ENCODE measurements at places on chromosomes 16 and 17.
A peak's percentile ranks its signal among the peaks of the same experiment; 100 is the strongest.

GRCh38 chr17:79420318-79421243 is 190.3 kb downstream of the RBFOX3 start:
- peak; percentile 62 for DNase-seq

DNA sequence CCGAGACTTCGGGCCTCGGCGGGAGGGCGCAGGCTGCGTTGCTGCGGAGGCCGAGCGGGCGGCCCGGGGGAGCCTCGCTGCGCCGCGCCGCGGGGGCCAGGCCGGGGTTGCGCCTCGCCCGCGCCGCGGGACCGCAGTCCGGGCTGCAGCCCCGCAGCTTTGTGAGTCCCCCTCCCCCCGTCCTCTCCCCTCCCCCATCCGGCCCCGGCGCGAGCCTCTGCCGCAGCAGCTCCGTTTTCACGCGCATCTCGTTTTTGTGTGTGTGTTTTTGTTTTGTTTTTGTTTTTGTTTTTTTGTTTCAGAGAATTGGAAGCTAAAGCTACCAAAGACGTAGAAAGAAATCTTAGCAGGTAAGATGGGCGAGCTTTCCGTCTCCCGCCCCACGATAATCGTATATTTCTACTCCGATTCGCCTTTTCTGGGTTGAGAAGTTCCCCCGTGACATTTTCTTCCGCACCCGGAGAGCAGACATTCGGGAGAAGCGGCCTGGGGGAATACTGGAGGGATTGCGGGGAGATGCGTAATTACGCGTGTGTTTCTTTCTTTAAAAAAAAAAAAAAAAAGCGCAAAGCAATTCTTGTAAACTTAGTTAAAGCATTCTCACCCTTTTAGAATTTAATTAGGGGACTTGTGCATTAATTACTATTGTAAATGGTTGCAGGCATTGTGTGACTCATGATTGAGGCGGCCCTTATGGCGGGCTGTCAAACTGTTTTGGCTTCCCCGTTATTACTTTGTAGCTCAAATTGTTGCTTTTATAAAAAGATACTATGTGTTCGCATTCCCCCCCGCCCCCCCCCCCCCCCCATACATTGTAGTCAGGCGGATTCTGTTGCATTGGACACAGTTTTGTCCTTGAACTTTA is 732 bp downstream of the TNRC6A start:
- DNase-seq: no peak

GRCh38 chr17:78986649-78987328 is 7.1 kb upstream of the LGALS3BP start:
- DNase-seq: no peak

- no peak for DNase-seq
Observed at GRCh38 chr16:48064971-48065370, 90.8 kb downstream of the ABCC12 start.

GRCh38 chr16:57044931-57045693 is 47.3 kb upstream of the CPNE2 start:
- no peak for DNase-seq

GRCh38 chr17:43021741-43022512 is at the start of gene VAT1:
TSS of gene VAT1 (minus strand) at chr17:43022385. CDS start at chr17:43022322, 63 bp downstream.
- peak; percentile 87 for DNase-seq

DNA sequence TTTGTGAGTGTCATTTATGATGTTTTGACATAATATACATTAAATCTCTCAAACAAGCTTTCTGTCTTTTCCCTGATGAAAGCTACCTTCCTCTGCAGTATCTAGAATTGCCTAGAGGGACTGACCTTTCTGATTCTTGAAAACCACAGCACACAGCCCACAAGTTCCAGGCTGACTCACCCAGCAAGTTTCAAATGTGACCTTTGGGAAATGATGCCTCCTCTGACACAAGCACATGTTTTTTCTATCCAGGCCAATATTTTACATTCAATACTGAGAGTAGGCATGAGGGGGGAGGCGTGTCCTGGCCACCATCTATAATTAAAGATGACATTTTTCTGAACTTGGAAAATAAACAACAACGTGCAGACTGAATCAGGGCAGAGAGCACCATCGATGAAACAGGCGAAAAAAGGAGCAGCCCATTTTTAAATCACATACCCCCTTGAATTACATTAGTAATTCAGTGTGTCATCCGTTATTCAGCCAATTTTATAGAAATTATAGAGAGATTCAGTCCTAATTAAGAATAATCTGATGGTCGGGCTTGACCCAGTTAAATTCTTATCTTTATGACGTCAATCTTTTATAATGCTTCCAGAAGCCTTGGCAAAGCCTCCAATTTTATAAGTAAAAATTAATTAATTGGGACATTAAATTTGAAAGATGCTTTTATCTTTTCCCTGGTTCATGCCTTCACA is 292.6 kb upstream of the CDH11 start:
- DNase-seq: no peak

DNA sequence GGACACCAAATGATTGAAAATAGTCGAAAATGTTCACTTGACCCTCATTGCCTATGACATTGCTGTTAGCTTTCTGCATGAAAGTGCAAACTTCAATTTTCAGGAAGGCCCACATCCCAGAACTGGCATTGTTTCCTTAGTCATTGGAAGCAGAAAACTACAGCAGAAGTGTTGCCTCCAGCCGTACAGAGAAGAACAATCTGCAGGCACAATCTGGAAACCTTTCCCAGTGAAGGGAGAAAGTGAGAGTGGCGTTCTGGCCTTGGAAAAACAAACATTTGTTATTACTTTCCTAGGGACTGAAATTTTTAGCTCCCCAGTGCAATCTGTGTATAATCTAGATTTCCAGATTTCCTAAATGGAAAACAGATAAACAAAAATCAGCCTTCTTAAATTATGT is 529.5 kb upstream of the RBFOX1 start:
- no peak for DNase-seq

All from nephron progenitor cell (in vitro differentiated cells).